ENCODE measurements at places on chromosomes 6 and 20.

DNA sequence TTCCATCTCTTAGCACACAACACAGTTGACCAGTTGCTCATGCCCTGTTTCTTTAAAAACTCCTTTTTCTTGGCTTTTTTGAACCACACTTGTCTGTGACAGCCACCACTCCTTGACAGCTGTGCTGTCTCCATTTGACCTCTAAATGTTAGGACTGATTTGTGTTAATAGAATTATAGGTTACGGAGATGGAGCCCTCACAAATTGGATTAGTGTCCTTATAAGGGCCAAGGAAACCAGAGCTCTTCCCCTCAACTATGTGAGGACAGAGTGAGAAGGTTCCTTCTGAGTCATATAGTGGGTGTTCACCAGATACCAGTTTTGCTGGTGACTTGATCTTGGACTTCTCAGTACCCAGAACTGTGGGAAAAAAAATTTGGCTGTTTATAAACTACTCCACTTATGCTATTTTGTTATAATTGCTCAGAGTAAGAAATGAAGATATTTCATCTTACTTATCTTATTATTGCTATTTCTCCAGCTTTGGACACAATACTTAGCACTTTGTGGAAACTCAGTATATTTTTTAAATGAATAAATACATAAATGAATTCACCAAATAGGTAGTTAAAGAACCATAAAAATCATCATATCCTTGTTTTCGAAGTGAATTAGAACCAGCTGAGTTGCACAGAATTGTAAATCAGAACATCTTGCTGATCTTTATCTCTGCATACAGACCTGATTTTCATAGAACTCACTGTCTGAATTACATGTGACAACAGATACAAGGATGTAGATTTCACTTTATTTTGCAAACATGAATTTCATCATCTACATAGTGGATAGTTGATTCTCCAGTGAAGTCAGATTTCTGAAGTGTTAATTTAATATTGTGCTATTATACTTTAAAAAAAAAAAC lies 598.5 kb upstream of the IRAK1BP1 start:
- no peak for DNase-seq

DNA sequence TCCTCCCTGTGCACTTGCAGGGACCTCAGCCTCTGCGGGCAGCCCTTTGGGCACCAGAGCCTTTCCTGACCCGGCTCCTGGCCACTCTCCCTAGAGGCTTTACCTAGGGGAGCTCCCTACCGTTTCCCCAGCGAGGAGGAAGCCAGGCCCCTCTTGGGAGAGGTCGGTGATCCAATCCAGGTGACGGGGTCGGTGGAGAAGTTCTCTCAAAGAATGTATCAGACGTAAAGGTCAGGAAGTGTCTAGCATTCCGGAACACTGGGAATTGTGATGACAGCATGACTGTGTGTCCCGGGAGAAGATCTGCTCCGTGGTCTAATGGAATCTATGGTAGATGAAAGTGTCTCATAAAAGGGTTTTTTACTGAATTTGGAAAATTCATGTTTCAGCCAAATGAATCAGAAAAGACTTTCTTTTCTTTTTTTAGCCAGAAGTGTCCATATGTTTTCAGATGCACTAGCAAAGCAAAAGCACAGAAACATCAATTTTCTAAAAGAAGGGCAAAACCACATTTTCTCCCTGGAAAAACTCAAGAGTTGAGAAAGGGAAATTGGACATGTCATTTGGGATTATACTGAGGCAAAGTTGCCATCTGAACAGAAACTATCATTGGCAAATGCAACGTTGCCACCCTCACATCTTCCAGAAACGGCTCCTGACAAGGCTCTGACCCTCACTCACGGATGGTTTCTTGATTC lies 289.4 kb downstream of the THBS2 start:
- no peak for DNase-seq

- no peak for DNase-seq
These were observed 58.4 kb downstream of the TRERF1 start for GRCh38 chr6:42393339-42393738.

- DNase-seq, result no peak
These were observed 384.4 kb upstream of the AGPAT4 start for GRCh38 chr6:161658211-161658610.

Data from hepatic stellate cell (primary cell).